ENCODE measurements at places on chromosomes 5 and 9. TPM values are rescaled to one million over a fixed set of nuclear protein-coding genes. Genes with fewer than 3 reads are reported as not detected.

The QRFP gene
- total RNA-seq, result not detected

The TCERG1 gene
- total RNA-seq, result 93.1 TPM

The POLK gene
- total RNA-seq, result 36.1 TPM

The EIF4E1B gene
- total RNA-seq, result not detected

The IL13 gene
- total RNA-seq, result not detected

The SLC36A3 gene
- not detected for total RNA-seq

The C8G gene
- not detected for total RNA-seq

The ENHO gene
- 1.1 TPM for total RNA-seq
